WTC11 (cell line): ENCODE measurements at places on chromosomes 5 and 9. TPM values are rescaled to one million over a fixed set of nuclear protein-coding genes. Genes with fewer than 3 reads are reported as not detected.

The CLIC3 gene
- 0.31 to 0.41 TPM in 2 of 3 replicates, not detected in the other for total RNA-seq

The SERF1A gene
- 10.6 to 16.5 TPM (median 13.9 TPM) in 3 replicates for total RNA-seq

The CAMK4 gene
- 5.8 to 10.6 TPM (median 7.4 TPM) in 3 replicates for total RNA-seq

The SHROOM1 gene
- 7.9 to 8.1 TPM (median 8.0 TPM) in 3 replicates for total RNA-seq

The DOCK8 gene
- 2.6 to 3.2 TPM (median 2.7 TPM) in 3 replicates for total RNA-seq

The ORM2 gene
- total RNA-seq = 0.73 to 1.6 TPM (median 1.0 TPM) in 3 replicates

The PCDHB4 gene
- 2.3 to 2.6 TPM (median 2.3 TPM) in 3 replicates for total RNA-seq

The TMC1 gene
- 0.31 to 0.41 TPM (median 0.32 TPM) in 3 replicates for total RNA-seq

The MYOZ3 gene
- 11.6 to 14.5 TPM (median 13.7 TPM) in 3 replicates for total RNA-seq

The ZDHHC11B gene
- 2.3 to 4.4 TPM (median 3.1 TPM) in 3 replicates for total RNA-seq
